Dorsolateral prefrontal cortex (tissue), 122 donors: ENCODE measurements at places on chromosomes 4 and X. TPM values are rescaled to one million over a fixed set of nuclear protein-coding genes. Genes with fewer than 3 reads are reported as not detected.

Gene OTUD6A
- total RNA-seq, result not detected

Gene GUCY1A1
- total RNA-seq, result 34.4 TPM

Gene KLHL15
- 8.5 TPM for total RNA-seq

Gene VCX2
- not detected for total RNA-seq

Gene SHISA3
- total RNA-seq, result 1.0 TPM

GRCh38 chrX:100662796-100663195, 18.8 kb downstream of the SRPX2 start:
- no peak for DNase-seq

GRCh38 chr4:35562861-35563260, 681.5 kb downstream of the ARAP2 start:
- no peak for DNase-seq

DNA sequence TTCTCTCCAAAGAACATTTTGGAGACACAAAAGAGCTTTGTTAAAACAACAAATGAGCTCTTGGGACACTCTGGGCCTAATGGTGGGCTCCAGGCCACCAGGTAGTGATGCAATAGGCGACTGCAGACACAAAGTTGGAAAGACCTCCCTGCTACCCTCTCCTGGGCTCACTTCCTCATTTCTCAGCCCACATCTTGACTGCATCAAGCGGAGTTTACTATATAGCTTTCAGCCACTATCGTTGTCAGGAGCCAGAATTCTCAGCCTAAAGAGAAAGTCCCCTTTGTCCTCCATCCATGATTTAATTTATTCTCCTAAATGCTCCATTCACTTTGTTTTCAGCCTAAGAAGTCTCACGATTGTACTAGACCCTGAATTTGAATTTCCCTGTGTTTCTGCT, 114.9 kb downstream of the EFHC2 start:
- DNase-seq, result no peak

GRCh38 chrX:154735695-154736393, 15.0 kb downstream of the GAB3 start:
- no peak for DNase-seq

- no peak for DNase-seq
Observed at GRCh38 chrX:108601276-108601675, 135.1 kb downstream of the IRS4 start.

- no peak for DNase-seq
Observed at GRCh38 chrX:1391370-1391706, 575 bp downstream of the SLC25A6 start.

DNA sequence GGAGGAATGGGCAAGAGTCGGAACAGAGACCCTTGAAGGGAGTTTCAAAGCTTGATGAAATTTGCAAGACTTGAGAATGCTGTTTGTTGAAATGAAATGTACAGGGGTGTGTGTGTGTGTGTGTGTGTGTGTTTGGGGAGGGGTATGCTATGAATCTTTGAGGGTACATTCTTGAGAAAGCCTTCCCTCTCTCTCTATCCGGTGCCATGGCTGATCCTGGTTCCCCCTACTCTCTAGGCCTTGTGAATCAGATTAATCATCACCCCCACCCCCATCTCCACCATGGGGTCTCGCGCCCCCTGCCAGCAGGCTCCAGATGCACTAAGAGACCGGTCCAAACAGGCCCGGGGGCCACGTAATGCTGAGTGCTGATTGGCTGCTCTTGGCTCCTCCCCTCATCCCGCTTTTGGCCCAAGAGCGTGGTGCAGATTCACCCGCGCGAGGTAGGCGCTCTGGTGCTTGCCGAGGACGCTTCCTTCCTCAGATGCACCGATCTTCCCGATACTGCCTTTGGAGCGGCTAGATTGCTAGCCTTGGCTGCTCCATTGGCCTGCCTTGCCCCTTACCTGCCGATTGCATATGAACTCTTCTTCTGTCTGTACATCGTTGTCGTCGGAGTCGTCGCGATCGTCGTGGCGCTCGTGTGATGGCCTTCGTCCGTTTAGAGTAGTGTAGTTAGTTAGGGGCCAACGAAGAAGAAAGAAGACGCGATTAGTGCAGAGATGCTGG, at the start of gene HTR2C:
Gene HTR2C (plus strand): TSS at position 441 of the 729 bp plus-strand sequence. CDS start 142,851 bp downstream, outside the sequence.
- no peak for DNase-seq

DNA sequence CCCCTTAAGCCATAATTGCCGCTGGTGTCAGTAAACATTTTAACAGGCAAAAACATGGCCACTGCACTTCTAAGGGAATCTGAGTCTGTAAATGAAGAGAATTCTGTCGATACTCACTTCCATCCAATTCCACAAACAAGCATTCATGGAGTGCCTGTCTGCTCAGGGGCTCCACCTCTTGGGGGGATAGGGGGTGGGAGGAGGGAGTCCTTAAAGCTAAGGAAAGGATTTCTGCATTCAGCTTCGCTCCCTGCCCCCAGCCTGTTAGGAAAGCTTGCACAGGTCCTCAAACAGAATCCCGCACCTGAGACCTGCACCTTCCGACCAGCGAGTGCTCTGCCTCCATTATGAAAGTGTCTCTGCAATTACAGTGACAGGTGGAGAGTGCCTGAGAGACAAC, 130.2 kb upstream of the KIT start:
- no peak for DNase-seq

- no peak for DNase-seq
Observed at GRCh38 chrX:51421972-51422597, 74.3 kb downstream of the NUDT11 start.

DNA sequence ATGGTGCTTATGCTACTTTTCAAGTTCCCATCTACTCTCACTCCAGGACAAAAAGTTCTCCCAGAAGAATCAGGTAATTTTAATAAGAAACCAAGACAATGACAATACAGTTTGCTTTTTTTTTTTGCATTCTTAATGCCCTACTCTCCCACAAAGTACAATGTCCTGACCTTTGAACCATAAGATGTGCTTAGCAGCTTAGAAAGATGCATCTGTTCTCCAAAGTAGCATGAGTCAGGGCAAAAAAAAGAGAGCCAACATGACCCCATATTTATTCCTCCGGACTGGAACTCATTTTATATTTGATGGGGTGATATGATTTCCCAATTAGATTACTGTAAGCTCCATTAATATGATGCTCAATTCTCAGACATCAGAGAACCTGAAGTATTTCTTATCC, 16.5 kb upstream of the PDCL2 start:
- no peak for DNase-seq
